ENCODE measurements at places on chromosomes 6 and 20.
A peak's percentile ranks its signal among the peaks of the same experiment; 100 is the strongest.

DNA sequence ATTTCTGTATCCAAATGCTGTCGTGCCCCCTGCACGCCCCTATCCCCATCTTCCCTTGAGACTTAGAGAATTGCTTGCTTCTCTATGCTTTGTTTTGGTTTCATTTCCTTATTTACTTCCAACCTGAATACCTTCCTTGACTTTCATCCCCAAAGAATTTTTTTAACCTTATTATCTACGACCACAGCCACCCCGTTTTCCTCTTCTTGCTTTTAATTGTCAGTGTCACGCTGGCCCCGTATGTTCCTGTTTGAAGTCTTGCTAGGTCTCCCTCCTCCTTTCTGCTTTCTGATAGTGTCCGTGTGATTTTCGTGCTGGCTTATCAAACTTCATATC lies 40.1 kb downstream of the RNF217 start:
- H3K4me3 ChIP-seq = no peak overlapping the region
- H3K36me3 ChIP-seq = no peaks in the 10 kb centered on the region
- no peaks in the 10 kb centered on the region for H3K27me3 ChIP-seq
- no peak for DNase-seq
- no peaks in the 10 kb centered on the region for H3K4me1 ChIP-seq
- H3K27ac ChIP-seq = no peak overlapping the region

DNA sequence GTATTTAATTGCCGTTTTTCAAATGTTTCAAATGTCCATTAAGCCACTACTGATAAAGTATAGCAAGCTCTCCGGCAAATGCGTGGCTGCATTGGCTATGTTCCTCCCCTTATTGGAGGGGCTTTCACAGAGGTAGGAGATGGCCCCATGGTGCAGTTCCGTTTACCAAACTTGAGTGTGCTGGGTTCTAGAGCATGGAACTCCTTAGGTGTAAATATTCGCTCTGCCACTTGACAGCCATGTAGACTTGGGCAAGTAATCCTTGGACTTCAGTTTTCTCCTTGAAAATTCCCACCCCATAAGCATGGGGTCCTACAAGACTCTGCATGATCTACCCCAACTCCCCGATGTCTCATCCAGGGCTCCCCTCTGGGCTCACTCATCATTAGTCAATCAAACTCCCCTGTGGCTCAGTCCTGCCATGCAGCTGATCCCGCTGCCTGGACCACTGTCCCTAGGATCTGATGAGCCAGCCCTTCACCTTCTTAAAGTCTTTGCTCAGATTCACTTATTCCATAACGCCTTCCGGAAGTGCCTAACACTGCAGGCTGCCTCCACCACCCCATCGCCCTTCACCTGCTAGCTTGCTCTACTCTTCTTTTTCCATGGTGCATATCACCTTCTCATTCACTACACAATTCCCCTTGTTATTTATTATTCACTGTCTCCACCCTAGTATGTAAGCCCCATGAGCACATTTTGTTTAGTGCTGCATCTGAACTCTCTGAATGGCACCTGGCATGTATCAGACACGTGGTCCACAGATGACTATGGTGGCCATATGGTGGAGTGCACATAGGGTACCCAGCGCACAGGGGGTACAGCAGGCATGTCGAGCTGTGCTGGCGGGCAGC lies 18.8 kb downstream of the PRR18 start:
- peaks cover 19% of the 10 kb centered on the region for H3K27me3 ChIP-seq
- H3K4me3 ChIP-seq = no peak overlapping the region
- H3K36me3 ChIP-seq = no peaks in the 10 kb centered on the region

- H3K27me3 ChIP-seq = no peaks in the 10 kb centered on the region
- H3K27ac ChIP-seq = no peak overlapping the region
- no peak for DNase-seq
- H3K36me3 ChIP-seq = no peaks in the 10 kb centered on the region
- no peaks in the 10 kb centered on the region for H3K4me1 ChIP-seq
These were observed 241.6 kb downstream of the TFAP2B start for GRCh38 chr6:51060262-51060762.

DNA sequence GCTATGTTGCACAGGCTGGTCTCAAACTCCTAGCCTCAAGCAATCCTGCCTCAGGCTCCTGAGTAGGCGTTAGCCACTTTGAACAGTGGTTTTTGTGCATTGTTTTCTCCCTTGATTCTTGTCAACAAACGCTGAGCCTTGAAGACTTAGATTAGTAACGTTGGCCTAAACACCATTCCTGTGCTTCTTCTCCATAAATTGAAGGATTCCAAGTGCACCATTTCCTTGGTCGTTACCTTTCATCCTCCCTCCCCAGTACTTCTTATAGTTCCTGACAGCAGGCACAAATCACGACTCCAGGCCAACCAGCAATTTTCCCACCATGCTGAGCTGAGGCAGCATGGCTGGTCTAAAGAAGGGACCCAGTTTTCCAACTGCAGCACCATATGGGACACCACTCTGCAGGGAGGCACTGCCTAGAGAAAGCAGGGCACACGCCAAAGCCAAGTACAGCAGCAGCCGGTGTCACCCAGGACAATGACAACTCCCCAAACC lies 8.9 kb downstream of the RPS10 start:
- no peaks in the 10 kb centered on the region for H3K27me3 ChIP-seq
- peaks cover 52% of the 10 kb centered on the region for H3K36me3 ChIP-seq
- no peak for DNase-seq
- no peak overlapping the region for H3K4me3 ChIP-seq

- H3K36me3 ChIP-seq = no peaks in the 10 kb centered on the region
- H3K27ac ChIP-seq = no peak overlapping the region
- H3K4me1 ChIP-seq = no peaks in the 10 kb centered on the region
- peaks cover 8% of the 10 kb centered on the region for H3K27me3 ChIP-seq
- no peak for DNase-seq
These were observed 74.2 kb upstream of the NRN1 start for GRCh38 chr6:6080975-6081374.

- no peaks in the 10 kb centered on the region for H3K4me1 ChIP-seq
- H3K36me3 ChIP-seq = no peaks in the 10 kb centered on the region
- H3K27ac ChIP-seq = no peak overlapping the region
- H3K4me3 ChIP-seq = no peak overlapping the region
- no peak for DNase-seq
These were observed 217.3 kb downstream of the ERMARD start for GRCh38 chr6:169968541-169969270.

DNA sequence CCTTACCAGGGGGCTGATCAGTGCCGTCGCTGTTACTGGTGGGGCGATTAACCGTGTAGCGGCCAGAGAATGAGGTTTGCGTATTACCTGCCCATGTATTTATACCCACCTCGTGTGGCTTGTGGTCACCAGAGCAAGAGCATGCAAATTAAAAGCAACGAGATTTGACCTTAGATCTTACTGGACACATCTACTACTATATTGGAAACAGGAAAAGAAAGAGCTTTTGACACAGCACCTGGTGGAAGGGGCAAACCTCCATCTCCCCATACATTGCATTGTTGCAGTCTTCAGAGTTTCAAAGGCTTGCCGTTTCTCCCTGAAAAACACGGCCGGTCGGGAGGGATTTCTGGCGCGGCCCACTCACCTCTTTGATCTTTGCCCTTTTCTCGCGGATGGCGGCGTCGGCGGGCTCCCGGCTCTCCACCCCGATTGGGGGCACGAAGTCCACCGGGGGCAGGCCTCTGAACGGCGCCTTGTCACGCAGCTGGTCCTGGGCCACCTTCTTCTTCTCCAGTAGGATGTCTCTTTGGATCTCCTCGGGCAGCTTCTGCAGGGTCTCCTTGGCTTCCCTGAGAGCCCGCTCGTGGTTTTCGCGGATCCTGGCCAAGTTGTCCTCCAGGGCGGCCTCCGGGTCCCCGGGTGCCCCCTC lies 1.3 kb downstream of the MAN1A1 start:
- peaks cover 61% of the 10 kb centered on the region for H3K4me1 ChIP-seq
- no peaks in the 10 kb centered on the region for H3K27me3 ChIP-seq
- peaks cover 26% of the 10 kb centered on the region for H3K36me3 ChIP-seq
- peak overlapping the region; percentile 91 for H3K27ac ChIP-seq
- DNase-seq = peak; percentile 40

GRCh38 chr6:161181121-161181520 lies 92.7 kb downstream of the AGPAT4 start:
- H3K27ac ChIP-seq = no peak overlapping the region
- no peaks in the 10 kb centered on the region for H3K36me3 ChIP-seq
- no peak overlapping the region for H3K4me3 ChIP-seq
- H3K27me3 ChIP-seq = peaks cover 3% of the 10 kb centered on the region

- no peak overlapping the region for H3K4me3 ChIP-seq
- peak overlapping the region; percentile 9 for H3K27ac ChIP-seq
- no peaks in the 10 kb centered on the region for H3K36me3 ChIP-seq
These were observed 89.6 kb upstream of the NHSL1 start for GRCh38 chr6:138588805-138589434.

DNA sequence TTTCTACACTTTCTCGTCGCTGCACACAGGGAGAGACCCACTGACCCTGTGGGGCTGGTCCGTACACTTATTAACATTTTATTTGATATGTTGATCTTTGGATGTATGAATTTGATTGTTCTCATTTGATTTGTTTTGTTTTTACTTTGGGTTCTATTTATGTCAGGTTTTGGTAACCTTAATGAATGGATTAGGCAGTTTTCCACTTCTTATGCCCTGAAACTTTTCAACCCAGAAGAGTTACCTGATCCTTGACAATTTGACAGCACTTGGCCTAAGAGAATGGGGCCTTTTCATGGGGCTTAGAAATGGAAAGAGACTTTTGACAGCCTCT lies 23.6 kb downstream of the GPX6 start:
- H3K36me3 ChIP-seq = no peaks in the 10 kb centered on the region
- peaks cover 56% of the 10 kb centered on the region for H3K27me3 ChIP-seq
- peaks cover 14% of the 10 kb centered on the region for H3K4me1 ChIP-seq

All from T-helper 2 cell treated with Interferon-gamma antibody and Interleukin-4, amounts not matched to agents 5 μg/mL and 100 μg/mL, for 36 hours (primary cell).